ENCODE measurements at places on chromosomes 16 and 17.

DNA sequence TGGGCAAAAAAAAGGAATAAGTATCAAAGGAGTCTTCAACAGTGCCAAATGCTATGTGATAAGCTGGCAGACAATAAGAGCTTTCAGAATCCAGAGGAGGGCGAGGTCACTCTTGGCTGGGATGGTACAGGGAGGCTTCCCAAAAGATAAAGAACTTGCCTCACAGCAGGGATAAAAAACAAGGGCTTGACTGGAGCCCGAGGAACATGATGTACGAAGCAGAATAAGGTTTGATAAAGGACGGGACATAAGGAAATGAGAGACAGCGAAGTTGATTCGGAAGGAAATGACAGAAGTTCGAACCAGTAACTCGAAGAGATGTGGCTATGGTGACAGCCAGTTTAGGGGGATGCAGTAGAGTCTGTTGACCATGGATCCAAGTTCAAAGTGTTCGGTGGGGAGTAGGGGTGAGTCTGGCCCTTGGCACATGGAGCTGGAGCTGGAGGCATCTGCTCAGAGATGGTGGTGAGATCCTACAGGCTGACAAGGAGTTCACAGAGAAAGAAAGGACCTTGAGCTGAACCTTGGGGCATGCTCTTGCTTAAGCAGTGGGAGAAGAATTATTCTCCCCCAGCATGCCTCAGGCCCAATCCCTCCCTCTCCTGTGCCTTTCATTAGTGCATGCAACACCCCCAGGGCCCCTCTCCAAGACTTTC lies 137.6 kb upstream of the RCVRN start:
- DNase-seq = no peak

DNA sequence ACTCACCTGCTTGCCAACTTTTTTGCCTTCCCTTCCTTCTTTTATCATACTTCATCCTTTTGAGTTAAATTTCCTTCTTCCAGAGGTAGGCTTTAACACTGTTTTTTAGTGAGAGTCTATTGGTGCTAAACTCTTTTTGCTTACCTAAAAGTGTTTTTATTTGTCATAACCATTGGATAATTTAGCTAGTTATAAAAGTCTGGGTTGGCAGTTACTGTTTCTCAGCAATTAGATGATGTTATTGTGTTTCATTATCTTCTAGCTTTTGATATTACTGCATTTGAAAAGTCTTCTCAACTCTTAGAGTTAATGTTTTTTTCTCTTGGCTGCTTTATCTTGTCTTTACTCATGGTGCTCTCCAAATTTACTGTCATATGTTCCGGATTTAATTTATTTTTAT lies 22.6 kb downstream of the ZNRF1 start:
- no peak for DNase-seq

GRCh38 chr16:48223490-48223889 lies 20.6 kb upstream of the LONP2 start:
- no peak for DNase-seq

DNA sequence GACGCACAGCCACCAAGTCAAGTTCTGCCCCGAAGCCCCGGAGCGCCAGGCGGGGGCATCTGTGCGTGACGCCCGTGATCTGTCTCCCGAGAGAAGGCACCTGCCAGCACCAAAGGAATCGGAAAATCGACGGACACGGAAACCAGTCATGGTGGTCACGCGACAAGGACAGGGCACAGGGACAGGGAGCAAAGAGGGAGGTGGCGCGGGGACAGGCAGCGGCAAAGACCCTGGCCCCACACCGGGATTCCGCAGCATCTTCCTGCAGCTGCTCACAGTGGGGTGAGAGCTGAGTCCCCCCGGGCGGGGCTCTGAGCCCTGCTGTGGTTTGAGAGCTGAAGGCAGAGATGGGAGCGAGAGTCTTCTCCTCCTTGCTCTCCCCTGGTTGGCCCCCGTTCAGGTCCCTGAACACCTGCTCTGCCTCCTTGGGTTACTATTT lies 56.4 kb downstream of the ABR start:
- DNase-seq = no peak

GRCh38 chr17:2695243-2695960 lies 16.2 kb downstream of the CLUH start:
- DNase-seq = no peak

DNA sequence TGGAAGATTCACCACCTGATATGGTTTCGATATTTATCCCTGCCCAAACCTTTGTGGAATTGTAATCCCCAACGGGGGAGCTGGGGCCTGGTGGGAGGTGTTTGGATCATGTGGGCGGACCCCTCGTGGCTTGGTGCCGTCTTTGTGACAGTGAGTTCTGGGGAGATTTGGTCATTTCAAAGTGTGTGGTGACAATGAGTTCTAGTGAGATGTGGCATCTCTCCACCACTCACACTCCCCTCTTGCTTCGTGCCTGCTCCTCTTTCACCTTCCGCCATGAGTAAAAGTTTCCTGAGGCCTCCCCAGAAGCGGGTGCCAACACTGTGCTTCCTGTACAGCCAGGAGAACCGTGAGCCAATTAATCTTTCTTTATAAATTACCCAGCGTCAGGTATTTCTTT lies 9.7 kb downstream of the CCDC57 start:
- DNase-seq = no peak

DNA sequence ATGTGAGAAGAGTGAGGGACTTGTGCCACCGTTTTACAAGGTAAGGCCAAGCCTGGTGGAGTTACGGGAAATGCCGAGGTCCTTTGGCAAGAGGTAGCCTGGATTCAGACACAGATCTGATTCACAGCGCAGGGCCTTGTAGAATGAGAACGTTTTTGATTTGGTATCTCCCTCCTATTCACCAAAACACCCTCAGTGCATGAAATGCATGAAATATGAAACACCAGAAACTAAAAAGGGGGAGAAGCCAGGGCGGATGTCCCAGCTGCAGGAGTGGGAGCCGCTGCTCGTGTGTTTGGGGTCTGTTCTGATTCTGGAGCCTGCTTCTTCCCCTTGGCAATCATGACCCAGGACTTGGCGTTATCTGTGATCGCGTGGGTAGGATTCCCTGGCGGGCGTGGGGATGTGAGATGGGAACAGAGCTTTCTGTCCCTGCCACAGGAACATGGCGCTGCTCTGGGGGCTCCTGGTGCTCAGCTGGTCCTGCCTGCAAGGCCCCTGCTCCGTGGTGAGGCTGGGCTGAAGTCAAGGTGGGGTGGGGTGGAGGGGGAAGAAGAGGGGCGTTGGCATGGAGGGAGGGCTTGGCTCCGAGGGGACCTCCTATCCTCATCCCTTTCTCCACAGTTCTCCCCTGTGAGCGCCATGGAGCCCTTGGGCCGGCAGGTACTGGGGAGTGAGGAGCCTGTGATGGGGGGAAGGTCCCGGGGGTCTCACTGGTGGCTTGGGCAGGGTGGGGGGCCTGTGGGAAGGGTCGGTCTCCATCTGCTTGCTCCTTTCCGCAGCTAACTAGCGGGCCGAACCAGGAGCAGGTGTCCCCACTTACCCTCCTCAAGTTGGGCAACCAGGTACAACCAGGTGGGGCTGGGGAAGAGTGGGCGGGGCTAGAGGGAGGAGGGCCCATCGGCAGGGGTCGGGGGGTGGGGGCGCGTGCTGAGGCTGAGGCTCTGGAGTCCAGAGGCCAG lies 2.2 kb downstream of the SERPINF2 start:
- no peak for DNase-seq

GRCh38 chr16:58428621-58429542 lies 36.6 kb downstream of the GINS3 start:
- no peak for DNase-seq

Data from amygdala (tissue), 56 donors.